ENCODE measurements at places on chromosomes 2 and 18.
A peak's percentile ranks its signal among the peaks of the same experiment; 100 is the strongest.

DNA sequence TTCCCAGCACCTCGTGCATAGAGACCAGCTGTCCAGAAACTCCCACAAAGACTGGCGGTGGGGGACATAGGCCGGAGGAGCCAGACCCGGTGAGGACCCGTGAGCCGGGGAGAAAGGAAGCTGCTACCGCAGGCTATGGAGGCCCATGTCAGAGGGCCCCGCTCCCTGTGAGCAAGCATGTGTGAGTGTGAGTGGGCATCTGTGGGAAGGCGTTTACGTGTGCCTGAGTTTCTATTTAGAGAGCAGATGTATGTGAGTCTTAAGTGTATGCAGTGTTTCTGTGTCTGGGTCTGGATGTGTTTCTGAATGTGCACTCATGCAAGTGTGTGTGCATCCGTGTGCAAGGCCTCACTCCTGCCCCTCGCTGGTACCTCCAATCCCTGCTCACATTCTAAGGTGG is 187.8 kb upstream of the RAB6C start:
- H3K4me3 ChIP-seq = no peak overlapping the region
- no peaks in the 10 kb centered on the region for H3K4me1 ChIP-seq

GRCh38 chr2:184308706-184309105 is 289.6 kb upstream of the ZNF804A start:
- DNase-seq = no peak
- no peaks in the 10 kb centered on the region for H3K4me1 ChIP-seq
- no peaks in the 10 kb centered on the region for H3K36me3 ChIP-seq
- no peak overlapping the region for H3K27ac ChIP-seq

DNA sequence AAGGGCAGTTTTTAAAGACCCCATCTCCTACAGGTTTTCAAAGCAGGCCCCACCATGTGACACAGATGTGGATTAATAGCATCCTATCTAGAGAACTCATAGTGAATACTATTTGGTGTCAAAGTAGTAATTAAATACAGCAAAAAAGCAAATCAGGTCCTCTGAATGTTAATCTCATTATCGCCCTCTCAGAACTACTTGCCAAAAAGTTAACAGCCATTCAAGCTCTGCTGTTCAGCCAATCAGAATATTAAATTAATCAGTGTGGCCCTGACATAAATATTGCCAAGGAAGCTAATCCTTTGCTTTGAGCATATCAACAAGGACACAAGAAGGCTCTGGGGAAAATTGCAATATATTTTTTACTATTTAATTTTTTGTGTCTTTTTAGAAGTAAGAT is 428.9 kb upstream of the SOX11 start:
- no peaks in the 10 kb centered on the region for H3K4me1 ChIP-seq
- DNase-seq = no peak
- H3K4me3 ChIP-seq = no peak overlapping the region
- H3K27me3 ChIP-seq = no peaks in the 10 kb centered on the region
- H3K36me3 ChIP-seq = no peaks in the 10 kb centered on the region

GRCh38 chr2:213189001-213189899 is 37.8 kb upstream of the IKZF2 start:
- H3K4me1 ChIP-seq = no peaks in the 10 kb centered on the region
- no peak for DNase-seq
- no peaks in the 10 kb centered on the region for H3K27me3 ChIP-seq
- no peak overlapping the region for H3K4me3 ChIP-seq
- H3K27ac ChIP-seq = no peak overlapping the region
- no peaks in the 10 kb centered on the region for H3K36me3 ChIP-seq

DNA sequence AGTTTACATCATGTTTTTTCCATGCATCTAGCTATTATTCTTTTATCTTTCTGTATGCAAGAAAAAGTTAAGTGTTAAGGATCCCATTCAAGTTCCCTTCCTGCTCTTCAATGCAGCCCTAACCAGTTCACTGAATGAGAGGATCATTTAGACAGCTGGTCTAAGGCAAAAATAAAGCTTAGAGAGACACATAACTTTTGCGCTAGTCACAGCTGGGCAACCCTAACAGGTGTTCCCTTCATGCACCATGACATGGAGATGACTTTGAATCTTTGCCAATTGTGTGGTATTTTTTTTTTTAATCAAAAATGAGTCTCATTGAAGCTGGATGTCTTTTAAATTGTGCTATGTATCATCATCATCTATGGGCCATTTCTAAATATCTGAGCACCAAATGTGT is 393.8 kb upstream of the CYRIA start:
- H3K27me3 ChIP-seq = no peaks in the 10 kb centered on the region
- no peak overlapping the region for H3K27ac ChIP-seq
- H3K4me1 ChIP-seq = no peaks in the 10 kb centered on the region

DNA sequence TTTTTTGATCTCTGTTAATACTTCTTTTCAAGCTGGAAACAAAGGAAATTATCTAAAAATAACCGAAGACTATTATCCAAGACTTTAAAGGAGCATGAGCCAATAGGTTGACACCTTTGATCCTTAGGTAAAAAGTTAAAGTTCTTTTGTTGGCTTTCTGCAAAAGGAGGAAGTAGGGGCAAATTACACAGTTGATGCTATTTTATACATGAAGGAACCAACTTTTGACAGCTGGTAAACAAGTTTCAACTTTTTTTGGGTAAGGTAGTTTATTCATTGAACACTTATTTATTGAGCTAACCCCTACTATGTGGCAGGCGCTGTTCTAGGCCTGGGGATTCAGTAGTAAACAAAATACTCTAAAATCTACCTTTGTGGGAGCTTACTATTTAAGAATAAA is 66.6 kb upstream of the ZEB2 start:
- H3K36me3 ChIP-seq = no peaks in the 10 kb centered on the region
- peaks cover 19% of the 10 kb centered on the region for H3K27me3 ChIP-seq
- H3K4me1 ChIP-seq = peaks cover 29% of the 10 kb centered on the region
- H3K4me3 ChIP-seq = no peak overlapping the region

DNA sequence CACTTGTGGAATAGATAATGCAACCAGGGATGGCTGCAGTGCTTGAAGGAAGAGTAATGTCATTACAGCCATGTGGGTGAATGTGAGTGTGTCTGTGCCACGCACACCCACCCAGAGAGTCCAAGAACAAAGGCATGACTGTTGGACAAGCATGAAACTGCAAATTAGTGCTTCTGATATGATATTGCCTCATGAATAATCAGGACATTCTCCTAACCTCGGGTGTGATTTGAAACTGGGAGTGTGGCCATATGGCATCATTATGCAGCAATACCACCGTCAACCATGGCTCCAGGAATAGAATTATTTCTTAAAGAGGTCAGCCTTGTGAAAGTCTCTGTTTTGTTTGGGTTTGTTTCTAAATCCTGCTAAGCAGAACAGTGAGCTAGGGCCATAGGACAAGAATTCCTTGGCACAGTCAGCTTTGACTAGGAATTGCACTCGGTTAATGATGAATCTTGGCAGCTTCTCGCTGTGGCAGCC is 678.0 kb upstream of the RAB6C start:
- DNase-seq = no peak
- H3K4me3 ChIP-seq = no peak overlapping the region
- no peaks in the 10 kb centered on the region for H3K4me1 ChIP-seq
- H3K27ac ChIP-seq = no peak overlapping the region

DNA sequence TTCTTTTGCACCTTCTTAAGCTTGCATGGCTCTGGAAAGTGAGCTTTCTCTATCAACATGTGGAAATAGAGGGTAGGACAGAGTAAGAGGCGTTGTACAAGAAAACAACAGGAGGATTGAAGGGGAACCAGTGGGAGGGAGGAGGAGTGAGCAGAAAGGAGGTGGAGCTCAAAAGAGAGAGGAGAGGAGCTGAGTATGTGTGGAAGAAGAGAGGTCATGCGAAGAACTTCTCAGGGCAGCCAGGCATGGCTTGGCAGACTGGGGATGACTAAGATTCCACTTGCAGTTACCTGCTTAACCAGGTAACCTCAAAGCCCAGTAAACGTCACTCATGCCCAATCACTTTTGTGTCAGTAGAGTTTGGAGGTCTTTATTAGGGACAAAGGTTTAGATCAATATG is 105.1 kb downstream of the BCL2L11 start:
- peaks cover 46% of the 10 kb centered on the region for H3K27me3 ChIP-seq
- no peak for DNase-seq
- no peak overlapping the region for H3K27ac ChIP-seq
- peaks cover 6% of the 10 kb centered on the region for H3K4me1 ChIP-seq

DNA sequence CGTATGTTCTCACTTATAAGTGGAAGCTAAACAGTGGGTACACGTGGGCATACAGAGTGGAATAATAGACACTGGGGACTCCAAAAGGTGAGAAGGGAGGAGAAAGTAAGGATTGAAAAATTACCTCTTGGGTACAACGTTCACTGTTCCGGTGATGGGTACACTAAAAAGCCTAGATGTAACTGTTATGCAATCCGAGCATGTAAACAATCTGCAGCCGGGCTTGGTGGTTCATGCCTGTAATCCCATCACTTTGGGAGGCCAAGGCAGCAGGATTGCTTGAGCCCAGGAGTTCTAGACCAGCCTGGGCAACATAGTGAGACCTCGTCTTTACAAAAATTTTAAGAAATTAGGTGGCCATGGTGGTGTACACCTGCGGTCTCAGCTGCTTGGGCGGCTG is 33.1 kb upstream of the TTR start:
- H3K36me3 ChIP-seq = no peaks in the 10 kb centered on the region
- no peaks in the 10 kb centered on the region for H3K4me1 ChIP-seq
- no peak for DNase-seq
- H3K27me3 ChIP-seq = peaks cover 22% of the 10 kb centered on the region

- peaks cover 22% of the 10 kb centered on the region for H3K4me1 ChIP-seq
- no peak overlapping the region for H3K4me3 ChIP-seq
- H3K27me3 ChIP-seq = peaks cover 19% of the 10 kb centered on the region
- no peak overlapping the region for H3K27ac ChIP-seq
- DNase-seq = no peak
Observed at GRCh38 chr18:59041819-59042815, 97.6 kb upstream of the SEC11C start.

GRCh38 chr2:61356958-61357350 is 113.9 kb downstream of the USP34 start:
- no peak for DNase-seq
- no peak overlapping the region for H3K27ac ChIP-seq
- H3K36me3 ChIP-seq = peaks cover 72% of the 10 kb centered on the region
- H3K27me3 ChIP-seq = no peaks in the 10 kb centered on the region
- peaks cover 47% of the 10 kb centered on the region for H3K4me1 ChIP-seq

DNA sequence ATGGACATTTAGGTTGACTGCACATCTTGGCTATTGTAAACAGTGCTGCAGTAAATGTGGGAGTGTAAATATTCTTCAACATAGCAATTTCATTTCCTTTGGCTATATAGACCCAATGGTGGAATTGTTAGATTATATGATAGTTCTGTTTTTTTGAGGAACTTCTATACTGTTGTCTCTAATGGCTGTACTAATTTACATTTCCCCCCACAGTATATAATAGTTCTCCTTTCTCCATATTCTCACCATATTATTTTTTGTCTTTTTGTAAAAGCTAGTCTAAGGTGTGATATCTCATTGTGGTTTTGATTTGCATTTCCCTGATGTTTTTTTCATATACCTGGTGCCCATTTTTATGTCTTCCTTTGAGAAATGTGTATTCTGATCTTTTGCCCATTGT is 13.0 kb downstream of the EIF5B start:
- H3K27ac ChIP-seq = peak overlapping the region; percentile 16
- H3K4me1 ChIP-seq = peaks cover 74% of the 10 kb centered on the region
- no peaks in the 10 kb centered on the region for H3K27me3 ChIP-seq
- peaks cover 48% of the 10 kb centered on the region for H3K36me3 ChIP-seq
- H3K4me3 ChIP-seq = no peak overlapping the region

- H3K27me3 ChIP-seq = peaks cover 5% of the 10 kb centered on the region
- no peak overlapping the region for H3K27ac ChIP-seq
- H3K36me3 ChIP-seq = no peaks in the 10 kb centered on the region
- no peak overlapping the region for H3K4me3 ChIP-seq
- no peak for DNase-seq
Observed at GRCh38 chr18:59729781-59730180, 32.6 kb upstream of the CCBE1 start.

DNA sequence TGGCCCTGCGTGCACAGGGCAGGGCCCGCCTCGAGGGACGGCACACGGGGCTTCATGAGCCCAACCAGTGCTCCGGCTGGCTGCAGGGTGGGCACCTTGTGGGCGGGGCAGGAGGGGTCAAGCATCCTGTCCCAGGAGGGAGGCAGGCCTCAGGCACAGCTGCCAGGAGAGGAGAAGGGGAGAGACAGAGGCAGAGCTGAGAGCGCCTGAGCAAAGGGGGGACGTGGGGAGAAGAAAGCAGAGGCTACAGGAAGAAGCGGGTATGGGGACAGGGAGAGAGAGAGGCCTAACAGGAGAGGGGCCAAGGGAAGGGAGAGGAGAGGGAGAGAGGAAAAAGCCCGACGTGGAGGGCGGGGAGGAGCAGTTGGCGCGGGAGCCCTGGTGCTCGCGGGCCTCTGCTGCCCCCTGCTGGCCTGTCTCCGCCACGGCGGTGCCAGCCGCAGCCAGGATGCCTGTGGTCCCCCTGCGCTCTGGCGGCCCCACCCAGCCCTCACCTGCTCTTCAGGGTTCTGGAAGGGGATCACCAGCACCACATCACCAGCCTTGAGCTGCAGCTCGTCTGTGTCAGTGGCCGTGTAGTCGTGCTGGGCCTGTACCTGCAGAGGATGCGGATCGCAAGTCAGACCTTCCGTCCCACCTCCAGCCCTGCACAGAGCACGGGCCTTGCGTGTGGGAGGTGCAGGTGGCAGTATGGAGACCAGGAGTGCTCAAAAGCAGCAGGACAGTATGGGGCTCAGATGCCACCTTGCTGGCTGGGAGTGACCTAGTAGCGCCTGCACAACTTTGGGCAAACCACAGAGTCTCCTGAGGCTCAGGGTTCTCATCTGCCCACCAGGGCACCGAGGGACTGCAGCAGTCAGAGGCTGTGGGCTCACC is 56.8 kb downstream of the BIN1 start:
- no peak overlapping the region for H3K4me3 ChIP-seq
- peak; percentile 82 for DNase-seq
- peak overlapping the region; percentile 84 for H3K27ac ChIP-seq
- H3K36me3 ChIP-seq = peaks cover 35% of the 10 kb centered on the region

- H3K27ac ChIP-seq = no peak overlapping the region
- DNase-seq = no peak
- H3K4me3 ChIP-seq = no peak overlapping the region
- peaks cover 10% of the 10 kb centered on the region for H3K27me3 ChIP-seq
- no peaks in the 10 kb centered on the region for H3K4me1 ChIP-seq
Observed at GRCh38 chr2:1891971-1892486, 147.7 kb upstream of the PXDN start.

- DNase-seq = no peak
- H3K27ac ChIP-seq = peak overlapping the region; percentile 6
- H3K4me3 ChIP-seq = no peak overlapping the region
- peaks cover 3% of the 10 kb centered on the region for H3K36me3 ChIP-seq
- peaks cover 14% of the 10 kb centered on the region for H3K4me1 ChIP-seq
- H3K27me3 ChIP-seq = no peaks in the 10 kb centered on the region
Observed at GRCh38 chr2:69755862-69756467, 14.0 kb downstream of the ANXA4 start.

DNA sequence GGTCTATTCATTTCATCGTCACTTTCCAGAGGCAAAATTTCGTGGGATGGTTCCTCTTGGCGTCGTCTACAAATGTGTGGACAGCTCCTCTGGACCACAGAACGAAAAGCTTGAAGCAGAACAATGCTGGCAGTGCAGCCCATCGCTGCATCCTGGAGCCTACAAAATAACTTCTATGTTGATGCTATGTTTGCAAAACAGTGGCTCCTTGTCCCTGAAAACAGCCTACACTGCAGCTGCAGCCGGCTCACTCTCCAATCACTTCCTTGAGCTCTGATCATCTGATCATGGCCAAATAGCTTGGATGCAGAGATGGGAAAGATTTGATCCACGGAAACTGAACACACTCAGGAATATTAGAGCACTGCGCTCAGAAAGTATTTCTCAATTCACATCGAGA is 60.0 kb downstream of the DOCK10 start:
- H3K27ac ChIP-seq = no peak overlapping the region
- H3K27me3 ChIP-seq = no peaks in the 10 kb centered on the region
- no peak for DNase-seq
- peaks cover 82% of the 10 kb centered on the region for H3K4me1 ChIP-seq
- H3K4me3 ChIP-seq = no peak overlapping the region

All from activated T-cell treated with anti-CD3 and anti-CD28 coated beads, Interleukin-2, amount 50 U/mL, for 24 hours (primary cell).